ENCODE measurements at places on chromosomes 16 and 17.
A peak's percentile ranks its signal among the peaks of the same experiment; 100 is the strongest.

GRCh38 chr16:87054154-87054553, 263.0 kb downstream of the C16orf95 start:
- H3K36me3 ChIP-seq = no peaks in the 10 kb centered on the region
- no peaks in the 10 kb centered on the region for H3K4me1 ChIP-seq
- no peak for DNase-seq

GRCh38 chr17:4163951-4164350, 21.0 kb downstream of the CYB5D2 start:
- H3K4me3 ChIP-seq = no peak overlapping the region
- peaks cover 33% of the 10 kb centered on the region for H3K36me3 ChIP-seq
- DNase-seq = no peak

DNA sequence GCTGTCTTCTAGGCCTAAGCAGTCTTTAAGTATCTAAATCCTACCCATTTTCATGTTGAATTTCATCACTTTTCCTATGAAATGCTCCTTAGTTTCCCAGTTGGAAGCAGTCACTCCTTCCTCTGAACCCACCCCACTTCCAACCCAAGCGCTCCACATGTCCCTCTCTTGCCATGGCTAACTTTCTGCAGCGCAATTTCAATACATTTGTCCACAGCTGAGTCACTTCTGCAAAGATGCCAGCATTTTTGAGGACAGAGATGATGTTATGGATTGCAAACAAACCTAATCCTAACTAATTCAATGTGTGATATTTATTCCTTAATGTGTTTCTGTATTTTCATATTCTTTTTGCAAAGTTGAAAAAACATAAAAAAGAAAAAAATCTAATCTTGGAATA, 71.7 kb downstream of the HLF start:
- no peak overlapping the region for H3K4me3 ChIP-seq
- no peak overlapping the region for H3K27ac ChIP-seq
- peaks cover 8% of the 10 kb centered on the region for H3K4me1 ChIP-seq
- DNase-seq = no peak
- H3K27me3 ChIP-seq = peaks cover 54% of the 10 kb centered on the region

DNA sequence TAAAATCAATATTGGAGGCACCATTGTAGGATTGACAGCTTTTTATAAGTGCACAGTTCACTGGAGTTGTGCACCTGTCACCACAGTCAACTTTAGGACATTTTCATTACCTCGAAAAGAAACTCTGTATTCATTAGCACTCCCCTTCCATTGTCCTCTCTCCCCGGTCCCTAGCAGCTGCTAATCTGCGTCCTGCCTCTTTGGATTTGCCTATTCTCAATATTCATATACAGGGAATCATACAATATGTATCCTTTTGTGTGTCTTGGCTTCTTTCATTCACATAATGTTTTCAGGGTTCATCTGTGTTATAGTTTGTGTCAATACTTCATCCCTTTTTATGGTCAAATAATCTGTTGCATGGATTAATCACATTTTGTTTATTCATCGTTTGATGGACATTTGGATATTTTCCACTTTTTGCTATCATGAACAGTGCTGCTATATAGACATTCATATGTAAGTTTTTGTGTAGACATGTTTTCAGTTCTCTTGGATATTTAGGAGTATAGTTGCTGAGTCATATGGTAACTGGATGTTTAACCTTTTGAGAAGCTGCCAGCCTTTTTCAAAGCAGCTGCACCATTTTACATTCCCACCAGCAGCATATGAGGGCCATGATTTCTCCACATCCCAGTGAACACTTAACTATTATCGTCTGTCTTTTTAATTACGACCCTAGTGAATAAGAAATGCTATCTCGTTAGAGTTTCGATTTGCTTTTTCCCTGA, 9.8 kb downstream of the DNAJA3 start:
- peaks cover 44% of the 10 kb centered on the region for H3K36me3 ChIP-seq
- H3K4me3 ChIP-seq = no peak overlapping the region
- H3K27ac ChIP-seq = no peak overlapping the region
- DNase-seq = no peak
- no peaks in the 10 kb centered on the region for H3K27me3 ChIP-seq

DNA sequence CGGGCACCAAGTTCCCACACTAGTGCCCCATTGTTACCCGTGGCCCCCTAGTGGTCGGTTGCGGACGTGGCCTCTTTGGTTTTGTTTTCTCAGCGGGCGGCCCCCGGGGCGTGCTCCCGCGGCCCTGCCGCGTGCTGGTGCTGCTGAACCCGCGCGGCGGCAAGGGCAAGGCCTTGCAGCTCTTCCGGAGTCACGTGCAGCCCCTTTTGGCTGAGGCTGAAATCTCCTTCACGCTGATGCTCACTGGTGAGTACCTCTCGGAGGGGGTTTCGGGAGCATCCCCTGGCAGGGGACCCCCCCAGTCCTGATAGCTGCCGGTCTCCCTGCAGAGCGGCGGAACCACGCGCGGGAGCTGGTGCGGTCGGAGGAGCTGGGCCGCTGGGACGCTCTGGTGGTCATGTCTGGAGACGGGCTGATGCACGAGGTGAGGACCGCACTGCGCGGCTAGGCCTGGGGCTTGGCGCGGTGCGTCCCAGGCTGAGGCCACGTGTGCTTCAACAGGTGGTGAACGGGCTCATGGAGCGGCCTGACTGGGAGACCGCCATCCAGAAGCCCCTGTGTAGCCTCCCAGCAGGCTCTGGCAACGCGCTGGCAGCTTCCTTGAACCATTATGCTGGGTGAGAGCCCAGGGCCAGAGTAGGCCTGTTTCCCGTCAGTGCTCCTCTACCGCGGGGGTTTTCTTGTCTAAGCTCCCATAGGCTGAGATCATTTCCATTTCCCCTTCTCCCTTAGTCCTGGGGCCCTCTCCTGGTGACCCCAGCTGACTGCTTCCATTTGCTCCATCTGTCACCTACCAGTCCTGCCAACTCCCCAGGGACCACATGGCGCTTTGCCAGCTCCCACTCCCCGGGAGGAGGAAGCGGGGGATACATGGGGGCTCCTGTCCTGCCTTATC, 1.7 kb downstream of the SPHK1 start:
- H3K4me3 ChIP-seq = peak overlapping the region; percentile 59
- H3K36me3 ChIP-seq = peaks cover 4% of the 10 kb centered on the region
- DNase-seq = peak; percentile 91
- peaks cover 19% of the 10 kb centered on the region for H3K4me1 ChIP-seq
- H3K27me3 ChIP-seq = peaks cover 52% of the 10 kb centered on the region

DNA sequence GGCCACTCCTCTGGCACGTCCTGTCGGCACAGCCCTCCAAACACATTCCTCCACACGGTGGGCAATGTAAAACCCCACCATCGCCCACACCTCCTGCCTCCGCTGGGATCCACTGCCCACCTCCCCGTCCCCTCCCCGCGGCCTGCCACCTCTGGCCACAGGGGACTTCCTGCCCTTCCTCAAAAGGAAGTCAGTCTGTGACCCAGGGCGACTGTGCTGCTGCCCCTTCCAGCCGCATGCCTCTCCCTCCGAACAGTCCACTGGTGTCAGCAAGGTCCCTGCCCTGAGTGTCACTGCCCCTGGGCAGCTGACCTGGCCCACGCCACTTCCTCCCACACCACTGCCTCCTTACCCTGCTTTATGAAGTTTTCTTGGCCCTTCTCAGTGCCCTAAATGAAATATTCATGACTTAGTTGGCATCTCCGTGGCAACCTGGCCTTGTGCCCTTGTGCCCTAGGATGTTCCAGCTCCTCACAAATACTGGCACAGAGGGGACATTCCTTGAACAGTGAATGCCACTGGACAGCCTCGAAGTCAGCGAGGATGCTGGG, 2.0 kb downstream of the PLD6 start:
- DNase-seq = no peak
- peaks cover 35% of the 10 kb centered on the region for H3K36me3 ChIP-seq
- peaks cover 30% of the 10 kb centered on the region for H3K4me1 ChIP-seq
- peak overlapping the region; percentile 78 for H3K27ac ChIP-seq
- H3K27me3 ChIP-seq = no peaks in the 10 kb centered on the region
- peak overlapping the region; percentile 89 for H3K4me3 ChIP-seq

GRCh38 chr16:89452241-89452640, 38.1 kb downstream of the ANKRD11 start:
- no peak overlapping the region for H3K27ac ChIP-seq
- peaks cover 84% of the 10 kb centered on the region for H3K4me1 ChIP-seq
- no peak overlapping the region for H3K4me3 ChIP-seq

DNA sequence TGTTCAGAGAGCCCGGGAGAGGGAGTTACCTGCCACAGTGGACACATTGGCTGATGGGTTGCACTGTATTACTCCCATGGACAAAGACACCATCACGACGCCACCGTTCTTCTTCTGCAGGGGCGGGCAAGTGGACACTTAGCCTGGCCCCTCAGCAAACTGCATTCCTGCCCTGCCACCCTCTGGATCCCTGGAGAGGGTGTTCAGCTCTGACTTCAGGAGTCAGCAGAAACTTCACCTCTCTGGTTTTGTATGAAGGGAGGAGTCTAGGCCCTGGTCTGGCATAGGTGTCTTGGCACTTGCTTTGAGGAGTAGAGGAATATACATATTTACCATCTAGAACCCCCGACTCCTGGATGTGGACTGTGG, 9.3 kb downstream of the DPEP2 start:
- no peak overlapping the region for H3K4me3 ChIP-seq
- peaks cover 24% of the 10 kb centered on the region for H3K4me1 ChIP-seq
- no peak for DNase-seq
- no peaks in the 10 kb centered on the region for H3K27me3 ChIP-seq
- H3K36me3 ChIP-seq = peaks cover 2% of the 10 kb centered on the region
